LNCaP clone FGC (cell line): ENCODE measurements at places on chromosomes 2 and 18.

- DNase-seq, result no peak
These were observed 194.4 kb downstream of the RNF144A start for GRCh38 chr2:7111626-7112025.

DNA sequence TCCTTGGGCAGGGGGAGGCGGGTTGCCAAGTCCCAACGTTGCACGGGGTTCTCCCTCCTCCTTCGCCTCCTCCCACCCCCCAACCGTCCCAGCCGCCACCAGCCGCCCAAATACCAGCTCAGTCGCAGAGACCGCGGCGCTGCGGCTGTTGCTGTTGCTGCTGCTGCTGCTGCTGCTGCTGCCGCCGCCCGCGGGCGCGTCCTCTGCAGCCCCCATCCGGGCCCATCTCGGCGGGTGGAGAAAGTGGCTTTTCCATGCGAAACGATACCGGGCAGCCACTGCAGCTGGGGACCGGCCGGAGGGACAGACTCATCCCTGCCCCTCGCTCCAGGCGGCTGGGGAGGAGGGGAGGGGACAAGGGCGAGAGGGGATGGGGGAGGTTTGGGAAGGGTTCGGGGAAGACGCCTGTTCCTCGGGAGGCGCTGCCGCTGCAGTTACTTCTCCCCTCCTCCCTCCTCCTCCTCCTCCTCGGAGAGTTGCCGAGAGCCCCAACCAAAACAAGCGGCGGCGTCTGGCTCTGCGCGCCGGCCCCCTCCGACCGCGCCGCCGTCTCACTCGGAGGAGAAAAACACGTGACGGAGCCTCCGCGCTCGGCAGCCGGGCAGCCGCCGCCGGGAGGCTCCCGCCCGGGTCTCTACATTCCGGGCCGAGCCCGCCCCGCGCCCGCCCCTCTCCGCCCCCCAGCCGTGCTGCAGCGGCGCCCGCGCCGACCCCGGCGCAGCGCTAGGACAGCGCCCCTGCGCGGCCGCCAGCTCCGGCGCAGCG, at the start of gene IRS1:
Gene IRS1, minus strand, starts transcription at position 610 of the 765 bp plus-strand sequence. CDS start 1,082 bp downstream, outside the sequence.
- no peak for DNase-seq

DNA sequence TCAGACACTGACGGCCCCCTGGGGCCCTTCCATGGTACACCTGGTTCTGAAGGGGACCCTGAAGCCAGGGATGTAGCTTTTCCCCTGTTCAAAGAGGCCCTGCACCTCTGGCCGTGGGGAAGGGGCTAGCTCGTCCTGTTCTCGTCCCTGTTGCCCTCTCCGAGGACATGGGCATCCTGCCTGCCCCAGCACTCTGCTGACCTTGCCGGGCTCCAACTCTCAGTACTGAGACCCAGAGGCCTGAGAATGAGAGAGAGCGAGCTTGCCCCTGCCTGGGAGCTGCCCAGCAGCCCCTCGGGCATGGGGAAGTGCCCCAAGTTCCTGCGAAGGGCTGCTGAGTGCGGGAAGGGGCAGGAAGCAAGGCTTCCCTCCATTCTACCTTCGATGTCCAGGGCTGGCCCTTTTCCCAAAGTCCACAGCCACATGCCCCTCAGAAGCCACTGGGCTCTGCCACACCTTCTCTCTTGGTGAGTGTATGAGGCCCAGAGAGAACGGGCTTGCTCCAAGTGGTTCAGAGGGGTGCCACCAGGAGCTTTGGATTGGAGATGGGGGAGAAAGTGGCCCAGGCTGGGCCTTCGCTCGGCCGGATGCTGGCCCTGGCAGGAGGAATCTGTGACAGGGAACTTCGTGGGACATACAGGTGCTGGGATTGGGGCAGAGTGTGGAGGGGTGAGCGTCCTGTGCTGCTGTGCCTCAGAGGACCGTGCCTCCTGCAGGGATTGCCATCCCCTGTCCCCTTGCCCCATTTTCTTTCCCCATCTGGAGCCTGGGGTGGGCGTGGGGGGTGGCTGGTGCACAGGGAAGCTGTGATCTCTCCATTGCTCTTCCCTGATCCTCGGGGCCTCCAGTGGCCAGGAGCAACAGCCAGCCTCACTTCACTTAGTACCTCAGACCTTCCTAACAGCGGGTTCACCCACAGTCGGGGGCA, 50.8 kb downstream of the KCNIP3 start:
- DNase-seq, result no peak

DNA sequence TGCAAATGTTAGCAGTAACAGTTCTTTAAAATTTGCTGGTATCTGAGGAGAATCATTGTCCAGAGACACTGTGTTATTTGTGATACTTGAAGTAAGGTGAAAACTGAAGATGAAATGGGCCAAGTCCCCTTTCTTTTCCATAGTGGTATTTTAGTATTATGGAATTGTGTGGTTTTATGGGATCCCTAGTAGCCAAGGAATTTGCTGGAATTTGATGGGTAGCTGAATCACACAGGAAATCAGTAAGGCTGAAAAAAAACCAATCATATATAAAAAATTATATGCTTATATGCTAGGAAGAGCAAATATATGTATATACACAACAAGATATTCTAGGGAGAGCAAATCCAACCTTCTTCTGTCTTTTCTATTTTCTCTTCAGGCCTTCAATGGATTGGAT, 54.2 kb upstream of the TACR1 start:
- DNase-seq, result no peak

GRCh38 chr18:23462876-23463275, 9.8 kb downstream of the RIOK3 start:
- DNase-seq, result no peak

DNA sequence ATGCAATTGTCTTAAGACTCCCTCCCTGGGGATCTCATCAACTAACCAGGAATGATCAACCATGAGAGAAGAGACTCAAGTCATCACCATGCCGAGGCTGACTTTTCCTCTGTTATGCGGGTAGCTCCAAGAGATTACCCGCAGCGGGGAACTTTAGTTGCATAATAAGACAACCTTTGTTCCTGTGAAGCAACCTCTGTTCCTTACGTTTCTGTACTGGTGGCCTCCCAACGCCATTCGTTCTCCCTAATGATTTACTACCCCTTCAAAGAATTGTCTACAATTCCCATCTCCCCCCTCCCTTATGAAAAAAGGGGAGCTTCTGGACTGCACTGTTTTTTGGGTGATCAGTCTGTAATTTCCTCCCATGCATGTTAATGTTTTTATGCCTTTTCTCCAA, 66.1 kb upstream of the LRPPRC start:
- DNase-seq, result no peak

- DNase-seq, result no peak
These were observed 183.5 kb downstream of the AGAP1 start for GRCh38 chr2:235677276-235677788.
